Activated CD4-positive, alpha-beta T cell treated with anti-CD3 and anti-CD28 coated beads, Interleukin-2, amount 10 ng/mL, durations not matched to agents 7 days and 5 days (primary cell): ENCODE measurements at places on chromosomes 1 and 21. TPM values are rescaled to one million over a fixed set of nuclear protein-coding genes. Genes with fewer than 3 reads are reported as not detected.

Gene MYOG
- not detected for total RNA-seq

Gene LCE1C
- total RNA-seq: not detected

DNA sequence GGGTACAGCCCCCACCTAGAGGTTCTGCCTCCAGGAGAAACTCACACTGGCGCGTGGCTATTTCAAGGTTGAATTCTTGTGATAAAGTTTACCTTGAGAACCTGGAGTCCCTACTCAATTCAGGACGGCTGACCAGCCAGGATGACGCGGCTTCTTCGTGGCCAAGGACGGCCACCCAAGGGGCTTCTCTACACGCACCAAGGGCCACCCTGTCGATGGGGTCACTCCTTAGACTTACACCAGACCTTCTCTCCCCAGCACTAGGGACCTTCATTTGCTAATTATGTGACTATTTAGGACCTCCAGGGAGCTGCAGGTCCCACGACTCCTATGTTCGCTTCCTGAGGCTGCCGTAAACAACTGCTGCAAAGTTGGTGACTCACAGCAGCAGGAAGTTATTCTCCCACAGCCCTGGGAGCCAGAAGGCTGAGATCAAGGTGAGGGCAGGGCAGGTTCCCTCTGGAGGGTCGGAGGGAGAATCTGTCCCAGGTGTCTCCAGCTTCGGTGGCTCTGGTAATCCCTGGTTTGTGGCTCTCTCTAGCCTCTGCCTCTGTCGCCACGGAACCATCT lies 135.9 kb downstream of the NPHP4 start:
- no peak for DNase-seq

DNA sequence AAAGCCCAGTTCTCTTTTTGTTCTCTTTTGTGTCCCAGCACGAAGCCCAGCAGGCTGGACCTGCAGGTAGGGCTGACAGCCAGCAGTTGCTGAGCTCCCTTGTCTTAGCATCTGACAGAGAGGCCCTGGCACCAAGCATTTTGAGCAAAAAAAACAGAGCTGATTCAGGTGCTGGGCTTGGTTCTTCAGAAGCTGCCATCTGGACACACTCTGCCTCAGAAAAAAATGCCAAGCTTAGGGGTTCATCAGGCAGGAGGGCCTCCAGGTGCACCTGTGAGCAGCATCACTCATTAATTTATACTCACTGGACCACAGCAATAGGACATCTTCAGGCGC lies 167.1 kb upstream of the PLD5 start:
- no peak for DNase-seq

Gene SPATA6
- total RNA-seq: 0.92 TPM

DNA sequence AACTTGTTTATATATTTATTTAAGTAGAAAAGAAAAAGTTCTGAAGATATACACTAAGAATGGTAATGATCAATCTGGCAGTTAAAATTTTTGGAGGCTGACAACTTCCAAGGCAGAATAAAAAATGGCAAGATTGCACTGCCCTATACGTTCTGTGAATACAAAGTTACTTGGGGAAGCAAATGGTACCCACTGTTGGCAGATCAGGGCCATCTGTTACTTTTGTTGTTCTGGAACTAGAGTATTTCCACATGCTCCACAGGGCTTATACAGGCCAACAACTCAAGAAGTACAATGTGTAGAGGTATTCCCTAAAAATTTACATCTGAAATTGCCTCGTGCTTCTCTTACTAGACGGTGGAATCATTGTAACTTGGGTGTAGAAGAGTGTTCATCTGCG lies 53.2 kb downstream of the AHCTF1 start:
- no peak for DNase-seq

GRCh38 chr1:77416692-77417450 lies 135.1 kb downstream of the AK5 start:
- no peak for DNase-seq

DNA sequence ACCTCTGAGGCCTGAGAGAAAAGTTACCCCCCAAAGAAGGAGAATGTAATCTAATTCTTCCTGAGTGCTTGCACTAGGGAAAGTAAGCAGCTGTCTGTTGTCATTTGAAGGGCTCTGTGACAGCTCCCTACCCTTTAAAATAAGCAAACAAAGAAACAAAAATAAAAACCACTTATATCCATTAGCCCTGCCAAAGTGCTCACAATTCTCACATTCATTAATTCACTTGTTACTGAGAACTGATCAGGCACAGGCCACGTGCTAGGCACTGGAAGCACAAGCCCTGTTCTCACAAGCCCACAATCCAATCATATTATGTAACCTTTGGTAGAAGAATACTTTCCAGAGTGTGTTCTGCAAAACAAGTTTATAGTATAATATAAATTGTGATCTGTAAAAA lies 199.4 kb downstream of the ZC3H11B start:
- no peak for DNase-seq

GRCh38 chr1:231734417-231734816 lies 107.8 kb downstream of the DISC1 start:
- DNase-seq: no peak

- no peak for DNase-seq
Measured at GRCh38 chr1:38571726-38572125, 287.8 kb downstream of the RRAGC start.

GRCh38 chr21:27505516-27505915 lies 538.6 kb upstream of the ADAMTS5 start:
- DNase-seq: no peak

- DNase-seq: no peak
Measured at GRCh38 chr1:2406451-2407041, 5.8 kb downstream of the PEX10 start.

Gene FCGR2B
- total RNA-seq: not detected

Gene ARID1A
- 120 TPM for total RNA-seq

Gene DNAJC28
- total RNA-seq: 0.40 TPM
